ENCODE measurements at places on chromosomes 16 and 17.

- DNase-seq, result no peak
These were observed 31.2 kb upstream of the AKTIP start for GRCh38 chr16:53534206-53534605.

DNA sequence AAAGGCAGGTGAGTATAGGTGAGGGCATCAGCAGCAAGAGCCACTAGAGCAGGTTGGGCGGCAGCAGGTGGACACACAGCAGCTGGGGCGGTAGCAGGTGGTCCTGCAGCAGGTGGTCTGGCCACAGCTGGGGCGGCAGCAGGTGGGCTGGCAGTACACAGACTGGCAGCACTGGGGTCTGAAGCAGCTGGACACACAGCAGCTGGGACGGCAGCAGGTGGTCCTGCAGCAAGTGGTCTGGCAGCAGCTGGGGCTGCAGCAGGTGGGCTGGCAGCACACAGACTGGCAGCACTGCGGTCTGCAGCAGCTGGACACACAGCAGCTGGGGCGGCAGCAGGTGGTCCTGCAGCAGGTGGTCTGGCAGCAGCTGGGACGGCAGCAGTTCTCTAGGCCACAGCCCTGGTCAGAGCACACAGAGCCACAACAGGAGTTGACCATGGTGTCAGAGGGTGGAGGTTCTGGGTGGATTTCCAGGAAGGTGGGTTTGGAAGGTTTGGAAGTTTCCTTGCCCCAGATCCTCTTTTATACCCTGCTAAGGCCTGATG, at the start of gene KRTAP4-2:
KRTAP4-2 (minus strand) TSS at position 495 of the 545 bp plus-strand sequence; CDS start at position 438, 57 bp downstream.
- no peak for DNase-seq

- no peak for DNase-seq
These were observed 30.9 kb upstream of the PHB1 start for GRCh38 chr17:49445591-49445990.

- DNase-seq, result no peak
These were observed 7.4 kb downstream of the CIBAR2 start for GRCh38 chr16:85104821-85105391.

DNA sequence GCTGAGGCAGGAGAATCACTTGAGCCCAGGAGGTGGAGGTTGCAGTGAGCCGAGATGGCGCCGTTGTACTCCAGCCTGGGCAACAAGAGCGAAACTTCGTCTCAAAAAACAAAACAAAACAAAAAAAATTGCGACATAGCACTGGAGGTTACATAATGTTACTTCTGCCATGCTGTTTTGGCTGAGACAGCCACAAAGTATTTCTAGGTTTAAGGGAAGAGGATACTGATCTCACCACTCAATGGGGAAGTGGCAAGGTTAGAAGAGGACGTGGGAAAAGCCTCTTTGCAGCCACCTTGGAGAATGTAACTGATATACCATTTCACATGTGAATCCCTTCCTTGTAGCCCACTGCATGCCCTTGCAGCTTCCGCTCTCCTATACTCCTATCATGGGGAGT, 131.2 kb upstream of the NLRP1 start:
- DNase-seq, result no peak

DNA sequence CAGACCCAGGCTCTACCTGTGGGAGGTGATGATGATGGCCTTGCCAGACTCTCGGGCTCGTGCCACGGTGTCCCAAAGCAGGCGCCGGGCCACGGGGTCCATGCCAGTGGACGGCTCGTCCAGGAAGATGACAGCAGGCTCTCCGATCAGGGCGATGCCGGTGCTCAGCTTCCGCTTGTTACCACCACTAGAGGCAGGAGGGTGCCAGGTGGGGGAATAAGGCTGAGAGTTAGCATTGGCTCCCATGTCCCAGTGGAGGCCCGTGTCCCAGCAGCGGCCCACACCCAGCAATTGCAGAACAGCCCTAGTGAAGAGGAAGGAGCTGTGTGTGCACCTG, 10.3 kb upstream of the RNPS1 start:
- DNase-seq, result no peak

DNA sequence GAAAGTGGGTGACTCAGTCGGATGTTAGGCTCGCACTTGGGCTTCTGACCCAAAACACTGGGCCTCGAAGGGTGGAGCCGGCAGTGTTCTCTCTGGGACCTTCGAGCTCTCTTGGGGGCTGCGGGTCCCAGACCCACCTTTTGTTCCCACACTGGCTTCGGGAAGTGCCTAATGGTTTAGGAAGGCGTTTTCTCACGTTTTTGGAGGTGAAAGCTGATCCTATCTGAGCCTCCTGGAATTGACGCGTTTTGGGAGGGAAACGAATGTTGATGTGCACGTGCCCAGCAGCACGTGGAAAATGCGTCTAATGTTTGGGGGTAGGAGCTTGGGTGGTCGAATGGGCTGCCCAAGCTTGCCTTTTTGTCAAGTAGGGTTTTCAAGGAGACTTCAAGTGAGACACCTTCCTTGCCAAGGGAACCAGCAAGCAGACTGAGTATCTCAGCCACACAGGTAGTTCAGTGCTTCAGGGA, 666 bp downstream of the HGS start:
- no peak for DNase-seq

GRCh38 chr17:57106107-57106835, 21.2 kb downstream of the AKAP1 start:
- no peak for DNase-seq

DNA sequence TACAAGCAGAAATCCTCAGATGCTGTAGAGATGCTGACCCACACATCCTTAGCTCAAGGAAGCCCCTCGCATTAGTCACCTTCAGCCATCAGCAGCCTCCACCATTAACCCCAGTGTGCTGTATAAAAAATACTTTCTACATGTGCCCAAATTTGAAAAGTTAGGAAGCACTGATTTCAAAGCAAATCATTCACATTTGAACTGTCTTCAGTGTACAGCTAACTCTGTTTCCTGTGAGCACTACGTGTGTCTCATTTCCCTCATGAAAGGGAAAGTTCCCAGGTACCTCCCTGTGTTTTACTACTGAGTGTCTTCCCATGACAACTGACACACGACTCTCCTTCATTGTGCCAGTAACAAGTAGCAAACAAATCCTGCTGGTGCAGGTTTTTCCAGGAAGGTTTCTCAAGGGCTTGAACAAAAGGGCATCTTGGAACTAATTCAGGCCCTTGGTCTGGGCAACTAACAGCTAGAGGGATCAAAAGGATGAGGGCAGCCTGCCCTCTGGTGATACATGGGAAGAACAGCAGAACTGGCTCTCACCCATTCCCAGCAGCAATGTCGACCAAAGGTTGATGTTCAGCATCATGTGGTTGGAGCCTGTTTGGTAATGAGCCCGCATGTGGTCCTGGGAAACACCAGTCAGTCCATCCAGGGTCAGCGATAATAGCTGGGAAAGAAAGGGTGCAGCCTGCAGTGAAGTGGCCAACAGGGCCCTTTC, 4.0 kb downstream of the SLC35B1 start:
- DNase-seq, result no peak

DNA sequence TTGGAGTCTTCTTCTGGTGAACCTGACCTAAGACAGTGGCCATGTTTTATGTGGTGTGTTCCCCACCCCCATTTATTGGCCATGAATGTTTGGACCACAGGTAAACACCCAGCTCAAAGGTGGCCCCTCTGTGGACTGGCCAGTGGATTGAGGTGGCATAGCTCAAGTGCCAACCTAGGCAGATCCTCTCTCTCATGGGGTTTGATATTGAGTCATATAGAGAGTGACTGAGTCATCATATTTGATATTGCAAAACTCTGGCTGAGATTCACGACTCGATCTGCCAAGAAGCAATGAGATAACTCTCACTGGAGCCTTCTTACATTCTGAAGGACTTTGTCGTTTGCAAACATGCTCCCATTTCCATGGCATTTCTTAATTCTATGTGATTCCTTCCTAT, 10.5 kb upstream of the TEKT3 start:
- DNase-seq, result no peak

DNA sequence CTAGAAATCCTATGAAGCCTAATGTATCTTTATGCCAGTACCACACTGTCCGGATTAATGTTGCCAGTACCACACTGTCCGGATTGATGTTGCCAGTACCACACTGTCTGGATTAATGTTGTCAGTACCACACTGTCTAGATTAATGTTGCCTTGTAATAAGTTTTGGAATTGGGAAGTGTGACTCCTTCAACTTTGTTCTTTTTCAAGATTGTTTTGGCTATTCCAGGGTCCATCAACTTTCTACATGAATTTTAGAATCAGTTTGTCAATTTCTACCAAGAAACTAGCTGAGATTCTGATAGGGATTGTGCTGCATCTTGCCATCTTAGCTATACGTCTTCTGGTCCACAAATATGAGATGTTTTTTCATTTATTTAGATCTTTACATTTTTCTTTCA, 68.7 kb downstream of the TBX4 start:
- DNase-seq, result no peak

GRCh38 chr16:57892447-57893096, 78.4 kb downstream of the CNGB1 start:
- DNase-seq, result no peak

- no peak for DNase-seq
These were observed 24.8 kb upstream of the KDM6B start for GRCh38 chr17:7809086-7809790.

GRCh38 chr17:3963237-3964201, 718 bp downstream of the ATP2A3 start:
- peak; percentile 58 for DNase-seq

- no peak for DNase-seq
These were observed 54.9 kb downstream of the ABCC1 start for GRCh38 chr16:16004314-16004749.

DNA sequence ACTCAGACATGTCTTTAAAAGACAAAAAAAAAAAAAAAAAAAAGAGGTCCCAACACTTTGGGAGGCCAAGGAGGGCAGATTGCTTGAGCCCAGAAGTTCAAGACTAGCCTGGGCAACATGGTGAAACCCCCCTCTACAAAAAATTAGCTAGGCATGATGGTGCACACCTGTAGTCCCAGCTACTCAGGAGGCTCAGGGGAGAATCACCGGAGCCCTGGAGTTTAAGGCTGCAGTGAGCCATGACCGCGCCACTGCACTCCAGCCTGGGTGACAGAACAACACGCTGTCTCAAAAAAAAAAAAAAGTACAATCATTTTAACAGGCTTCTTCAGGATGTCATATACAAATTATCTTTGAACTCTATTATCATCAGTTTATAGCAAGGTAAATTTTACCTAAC, 22.0 kb downstream of the C16orf87 start:
- no peak for DNase-seq

- no peak for DNase-seq
These were observed 186.3 kb upstream of the XYLT1 start for GRCh38 chr16:17657045-17657444.

- DNase-seq, result no peak
These were observed 1.1 kb upstream of the WBP2 start for GRCh38 chr17:75856062-75856756.

GRCh38 chr17:72882426-72882825, 210.1 kb downstream of the SLC39A11 start:
- no peak for DNase-seq

DNA sequence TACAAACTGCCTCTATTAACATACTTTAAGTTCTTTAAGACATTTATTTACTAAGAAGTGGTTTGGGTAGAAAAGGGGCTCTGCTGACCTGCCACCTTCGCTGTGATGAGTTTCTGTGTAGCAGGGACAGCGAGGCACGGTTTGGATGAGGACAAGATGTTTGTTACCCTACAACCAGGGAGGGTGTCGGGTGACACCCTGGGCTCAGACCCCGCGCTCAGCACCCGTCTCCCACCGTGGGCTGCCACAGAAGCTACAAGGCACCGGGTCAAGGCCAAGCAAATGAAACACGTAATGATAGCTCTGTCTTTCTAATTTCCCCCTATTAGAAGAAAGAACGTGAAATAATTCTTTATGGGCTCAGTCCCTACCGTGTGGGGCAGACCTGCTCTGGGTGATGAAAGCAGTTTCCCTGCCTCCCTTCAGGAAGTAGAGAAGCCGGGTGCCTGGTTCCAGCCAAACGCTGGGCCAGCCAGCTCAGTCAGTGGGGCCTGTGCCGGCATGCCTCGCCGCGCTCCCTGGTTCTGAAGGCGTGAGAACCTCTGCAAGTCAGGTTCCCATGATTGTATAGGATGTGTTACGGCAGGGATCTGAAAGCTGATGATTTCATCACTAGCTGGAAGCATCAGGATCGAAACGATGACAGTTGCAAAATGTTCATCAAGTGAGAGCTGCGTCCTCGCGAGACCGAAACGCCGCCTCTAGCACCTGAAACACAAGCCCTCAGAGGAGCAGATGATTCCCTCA, 3.9 kb downstream of the ZNF750 start:
- DNase-seq, result no peak

DNA sequence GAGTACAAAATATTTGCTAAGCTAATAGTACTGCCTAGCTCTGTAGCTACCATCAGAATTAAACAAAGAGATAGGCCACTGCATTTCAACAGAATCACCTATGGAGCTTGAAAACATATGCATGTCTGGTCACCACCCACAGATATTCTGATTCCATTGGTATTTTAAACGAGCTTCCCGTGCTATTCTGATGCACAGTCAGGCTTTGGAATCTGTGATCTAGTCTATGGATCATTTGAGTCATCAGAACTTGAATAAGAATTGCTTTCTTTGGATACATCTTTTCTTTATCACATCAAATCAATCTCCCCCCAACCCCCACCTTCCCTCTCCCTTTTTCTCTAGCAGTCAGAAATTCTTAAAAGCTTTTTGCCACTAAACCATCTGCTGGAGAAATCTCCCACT, 124.7 kb downstream of the NPIPB5 start:
- DNase-seq, result no peak

DNA sequence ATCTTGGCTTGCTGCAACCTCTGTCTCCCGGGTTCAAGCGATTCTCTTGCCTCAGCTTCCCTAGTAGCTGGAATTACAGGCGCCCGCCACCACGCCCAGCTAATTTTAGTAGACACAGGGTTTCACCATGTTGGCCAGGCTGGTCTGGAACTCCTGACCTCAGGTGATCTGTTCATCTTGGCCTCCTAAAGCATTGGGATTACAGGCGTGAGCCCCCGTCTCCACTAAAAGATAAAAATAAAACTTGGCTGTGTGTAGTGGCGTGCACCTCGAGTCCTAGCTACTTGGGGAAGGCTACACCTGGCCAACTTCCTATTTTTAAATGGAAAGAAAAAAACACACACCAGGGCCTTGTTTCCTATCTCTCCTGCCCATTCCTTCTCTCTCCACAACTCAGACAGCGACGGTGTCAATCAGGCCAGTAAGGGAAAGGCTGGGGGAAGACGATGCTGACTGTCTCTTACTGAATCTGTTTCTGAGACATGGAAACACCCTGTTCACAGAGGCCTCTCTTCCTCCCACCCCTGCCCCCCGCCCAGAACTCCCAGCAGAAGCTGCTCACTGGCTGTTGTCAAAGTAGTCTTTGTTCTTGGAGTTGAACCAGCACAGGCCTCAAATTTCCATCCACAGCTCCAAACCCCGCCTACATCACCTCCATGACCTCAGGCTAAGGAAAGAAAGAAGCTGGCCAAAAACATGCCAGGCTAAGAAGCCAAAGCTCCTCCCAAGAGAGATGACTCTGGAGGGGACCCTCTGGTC, 96.6 kb downstream of the NXN start:
- DNase-seq, result no peak

GRCh38 chr17:1972487-1973160, 52.5 kb downstream of the RTN4RL1 start:
- DNase-seq, result peak; percentile 8

GRCh38 chr16:27407133-27407532, 5.2 kb downstream of the IL21R start:
- no peak for DNase-seq

- no peak for DNase-seq
These were observed 18.9 kb downstream of the CDR2 start for GRCh38 chr16:22355487-22355908.

Measured in activated CD4-positive, alpha-beta T cell treated with anti-CD3 and anti-CD28 coated beads for 4 hours (primary cell).